Fibroblast of the aortic adventitia (primary cell): ENCODE measurements at places on chromosomes 7 and 10. TPM values are rescaled to one million over a fixed set of nuclear protein-coding genes. Genes with fewer than 3 reads are reported as not detected.

The NUTM2E gene
- under 0.01 TPM in 1 of 2 replicates, not detected in the other for total RNA-seq

The RBP3 gene
- total RNA-seq = not detected in 2 replicates

The HOXA3 gene
- total RNA-seq = 1.2 and 3.5 TPM in 2 replicates

The CYP3A7 gene
- 0.74 TPM in 1 of 2 replicates, not detected in the other for total RNA-seq

The SPDYE2 gene
- 0.16 TPM in 1 of 2 replicates, not detected in the other for total RNA-seq
